ENCODE measurements at places on chromosomes 11 and 22.
A peak's percentile ranks its signal among the peaks of the same experiment; 100 is the strongest.

DNA sequence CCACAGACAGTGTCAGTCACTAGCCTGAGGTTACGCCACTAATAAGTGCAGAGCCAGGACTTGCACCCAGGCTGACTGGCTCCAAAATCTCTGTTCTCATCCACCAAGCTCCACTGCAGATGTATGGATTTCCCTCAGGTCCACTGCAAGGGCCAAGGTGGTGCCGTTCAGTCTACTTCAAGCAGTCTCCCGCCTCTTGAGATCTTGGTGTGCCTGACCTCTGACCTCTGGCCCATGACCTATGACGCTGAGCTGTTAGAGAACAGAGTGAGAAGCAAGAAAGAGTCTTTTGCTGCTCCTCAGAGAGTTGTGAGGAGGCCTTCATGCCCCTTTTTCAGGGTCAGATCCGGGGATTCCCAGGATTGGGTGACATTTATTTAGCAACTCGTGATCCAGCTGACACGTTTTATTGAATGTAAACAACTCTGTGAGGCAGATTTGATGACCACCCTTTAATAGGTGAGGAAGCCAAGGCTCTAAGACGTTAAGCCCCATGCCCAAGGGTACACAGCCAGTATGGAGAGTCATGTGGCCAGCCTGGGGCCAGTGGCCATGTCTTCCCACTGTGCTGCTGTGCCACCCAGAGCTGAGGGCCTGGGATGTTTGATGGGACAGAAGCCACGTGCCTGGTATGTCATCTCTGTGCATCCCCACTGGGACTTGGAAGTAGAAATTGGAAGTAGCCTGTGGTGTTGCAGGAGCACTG is 25.2 kb downstream of the DCPS start:
- no peak for DNase-seq

DNA sequence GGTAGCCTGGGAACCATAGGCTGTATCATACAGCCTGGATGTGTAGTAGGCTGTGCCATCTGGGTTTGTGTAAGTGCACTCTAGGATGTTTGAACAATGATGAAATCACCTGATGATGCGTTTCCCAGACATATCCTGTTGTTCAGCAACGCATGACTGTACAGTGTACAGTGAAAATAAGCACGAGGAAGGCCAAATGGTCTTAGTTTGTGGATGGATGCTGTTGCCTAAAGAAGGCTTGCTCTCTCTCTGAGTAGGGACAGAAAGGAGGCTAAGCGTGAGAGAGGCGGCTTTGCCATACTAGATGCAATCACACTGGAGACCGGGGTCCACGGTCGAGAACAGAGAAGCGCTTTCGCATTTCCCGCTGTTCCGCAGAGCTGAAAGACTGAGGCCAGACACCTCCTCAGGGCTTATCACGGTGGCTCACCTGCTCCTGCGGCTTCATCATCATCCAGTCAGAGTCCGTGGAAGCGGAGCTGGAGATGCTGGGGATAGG is 27.6 kb upstream of the APLP2 start:
- peak; percentile 70 for DNase-seq

DNA sequence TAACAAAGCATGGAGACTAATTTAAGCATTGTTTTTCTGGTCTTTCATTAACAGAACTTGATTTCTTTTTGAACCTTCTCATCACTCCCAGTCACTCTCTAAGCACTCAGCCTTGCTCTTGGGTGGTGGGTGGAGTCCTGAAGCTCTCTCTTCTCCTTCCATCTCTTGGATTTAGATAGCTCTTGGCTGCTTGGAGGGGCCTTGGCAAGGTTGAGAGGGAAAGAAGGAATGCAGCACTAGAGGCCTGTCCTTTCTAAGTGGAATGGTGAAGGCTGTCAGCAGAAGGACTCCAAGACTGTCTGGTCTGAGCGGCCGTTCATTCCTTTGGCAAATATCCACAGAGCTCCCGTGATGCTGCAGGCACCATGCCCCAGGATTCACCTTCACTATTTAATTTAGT is 168.6 kb upstream of the E2F8 start:
- DNase-seq: no peak

DNA sequence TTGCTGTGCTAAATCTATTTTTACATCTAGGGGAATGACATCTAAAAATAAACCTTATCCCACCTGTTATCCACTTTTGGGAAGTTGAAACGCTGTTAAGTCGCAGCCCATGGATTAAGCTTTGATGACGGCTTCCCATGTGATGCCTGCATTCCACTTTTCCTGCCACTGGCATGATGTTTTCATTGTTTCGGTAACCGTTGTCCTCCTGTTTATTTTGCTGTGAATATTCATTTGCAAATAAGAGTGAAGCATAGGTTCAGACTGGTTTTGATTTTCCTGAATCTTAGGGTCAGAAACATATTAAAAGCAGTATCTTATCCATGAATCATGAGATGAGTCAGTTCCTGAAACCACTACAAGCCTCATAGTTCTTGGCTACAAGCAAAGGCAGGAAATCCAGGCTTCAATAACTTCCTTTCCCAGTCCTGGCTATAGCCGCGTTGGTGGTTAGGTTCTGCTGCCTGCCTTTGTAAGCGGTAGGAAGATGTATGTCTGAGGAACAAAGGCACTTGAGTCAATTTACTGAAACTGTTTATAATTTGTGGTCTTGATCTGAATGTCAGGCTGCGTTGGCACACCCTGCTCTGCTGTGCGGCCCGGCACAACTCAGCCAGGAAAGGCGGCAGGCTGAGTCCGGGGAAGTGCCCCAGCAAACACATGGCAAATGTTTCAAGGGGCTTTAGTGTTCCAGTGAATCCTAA is 19.4 kb downstream of the TEAD1 start:
- peak; percentile 92 for DNase-seq

DNA sequence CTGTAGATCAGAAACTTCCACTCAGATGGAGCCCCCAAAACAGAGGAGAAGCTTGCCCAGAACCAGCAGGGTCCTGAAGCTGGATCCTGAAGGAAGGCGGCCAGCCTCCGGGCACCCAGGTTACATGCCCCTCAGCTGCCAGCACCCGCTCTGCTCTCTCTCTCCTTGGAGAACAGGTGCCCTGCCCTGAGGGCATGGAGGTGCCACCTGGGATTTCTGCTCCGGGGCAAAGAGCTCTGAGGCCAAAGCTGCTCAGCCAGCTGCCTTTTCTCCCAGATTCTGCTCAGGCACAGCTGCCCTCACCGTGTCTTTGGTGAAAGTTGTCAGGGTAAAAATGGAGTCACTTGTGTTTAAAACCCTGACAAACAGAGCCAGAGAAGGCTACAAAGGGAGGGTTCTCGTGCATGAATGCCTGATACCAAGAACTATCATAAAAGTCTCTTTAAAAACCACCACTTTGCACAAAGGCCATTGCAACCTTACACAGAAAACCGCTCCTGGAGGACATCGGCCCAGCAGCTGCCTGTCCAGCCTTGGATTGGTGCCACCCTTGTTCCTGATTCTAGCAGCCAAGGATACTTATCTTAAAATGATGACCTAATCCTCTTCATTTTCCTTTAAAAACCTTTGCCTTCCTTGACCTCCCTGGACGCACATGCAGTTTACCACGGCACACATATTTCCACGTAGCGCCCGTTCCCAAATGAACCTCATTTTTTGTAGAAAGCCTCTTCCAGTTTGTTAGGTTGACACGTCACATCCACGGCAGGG is 140.0 kb downstream of the CACNA1I start:
- DNase-seq: peak; percentile 56

DNA sequence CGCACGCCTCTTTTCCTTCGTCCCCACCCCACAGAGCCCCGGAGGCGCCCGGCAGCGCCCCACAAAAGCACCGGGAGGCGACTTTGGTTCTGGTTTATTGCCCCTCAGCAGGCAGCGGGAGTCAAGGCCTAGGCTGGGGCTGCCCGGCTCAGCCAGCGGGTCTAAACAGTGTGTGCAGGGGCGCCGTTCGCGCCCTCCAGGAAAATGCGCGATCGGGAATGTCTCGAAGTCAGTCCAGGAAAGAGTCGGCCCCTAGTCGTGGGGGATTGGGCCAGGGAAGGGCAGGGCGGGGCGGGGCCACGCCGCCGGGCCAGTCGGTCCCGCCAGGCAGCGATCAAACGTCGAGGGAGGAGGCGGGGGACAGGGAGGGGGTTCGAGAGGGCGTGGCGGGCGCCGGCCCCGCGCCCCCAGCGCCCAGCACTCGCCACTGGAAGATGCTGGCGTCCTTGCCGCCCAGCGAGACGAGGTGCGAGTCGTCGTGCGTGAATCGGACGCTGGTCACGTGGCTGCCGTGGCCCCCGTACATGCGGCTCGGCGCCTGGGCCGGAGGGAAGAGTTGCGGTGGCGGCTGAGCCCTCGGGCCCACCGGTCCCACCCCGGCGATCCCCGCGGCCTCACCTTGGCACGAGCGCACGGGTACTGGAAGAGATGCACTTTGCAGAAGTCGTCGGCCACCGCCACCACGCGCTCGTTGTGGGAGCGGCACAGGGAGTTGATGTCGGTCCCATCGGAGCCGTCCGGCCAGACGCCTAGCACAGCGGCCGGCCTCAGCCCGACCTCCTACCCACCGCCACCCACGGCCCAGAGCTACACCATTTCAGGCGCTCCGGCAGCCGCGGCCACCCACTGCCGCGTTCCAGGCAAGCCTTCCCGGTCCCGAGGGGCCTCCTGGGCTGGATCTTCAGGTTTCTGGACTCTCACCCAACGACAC is 741 bp upstream of the MTA2 start:
- DNase-seq: no peak

GRCh38 chr11:46050003-46050461 is 71.2 kb downstream of the PHF21A start:
- DNase-seq: no peak

GRCh38 chr11:121643479-121644186 is 190.9 kb upstream of the SORL1-AS1 start:
- no peak for DNase-seq

- DNase-seq: no peak
Measured at GRCh38 chr11:12100429-12100828, 10.0 kb upstream of the MICAL2 start.

- DNase-seq: no peak
Measured at GRCh38 chr11:77530879-77531278, 57.0 kb upstream of the PAK1 start.

- no peak for DNase-seq
Measured at GRCh38 chr11:19218786-19219460, 17.1 kb upstream of the CSRP3 start.

GRCh38 chr11:86746514-86746913 is 53.8 kb upstream of the PRSS23 start:
- DNase-seq: no peak

DNA sequence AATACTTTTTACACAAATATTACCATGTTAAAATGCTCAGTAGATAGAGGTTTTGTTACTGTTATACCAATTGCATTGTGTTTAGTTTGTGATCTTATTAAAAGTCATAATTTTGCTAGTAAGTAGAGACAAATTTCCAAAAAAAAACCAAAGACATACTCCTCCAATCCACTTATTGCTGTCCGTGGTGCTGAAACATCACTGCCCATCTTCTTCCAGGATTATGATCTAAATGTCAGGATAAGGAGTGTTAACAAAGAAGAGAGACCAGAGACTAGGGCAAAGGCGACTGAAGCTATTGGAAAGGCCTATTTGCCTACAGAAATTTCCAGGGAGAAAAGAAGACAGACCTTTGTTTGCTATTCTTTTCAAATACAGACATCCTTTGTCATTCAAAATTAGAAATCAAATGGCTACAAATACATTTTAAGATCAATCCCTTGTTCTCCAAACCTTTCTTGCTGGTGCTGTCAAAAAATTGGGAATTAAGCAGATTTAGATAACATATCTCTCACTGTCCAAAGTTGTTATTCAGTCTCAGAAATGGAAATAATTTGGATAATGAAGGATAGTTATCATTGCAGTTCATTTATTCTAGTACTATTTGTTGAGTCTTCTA is 199.7 kb downstream of the C11orf91 start:
- DNase-seq: no peak

- DNase-seq: no peak
Measured at GRCh38 chr11:65539744-65540289, 14.9 kb downstream of the SCYL1 start.

DNA sequence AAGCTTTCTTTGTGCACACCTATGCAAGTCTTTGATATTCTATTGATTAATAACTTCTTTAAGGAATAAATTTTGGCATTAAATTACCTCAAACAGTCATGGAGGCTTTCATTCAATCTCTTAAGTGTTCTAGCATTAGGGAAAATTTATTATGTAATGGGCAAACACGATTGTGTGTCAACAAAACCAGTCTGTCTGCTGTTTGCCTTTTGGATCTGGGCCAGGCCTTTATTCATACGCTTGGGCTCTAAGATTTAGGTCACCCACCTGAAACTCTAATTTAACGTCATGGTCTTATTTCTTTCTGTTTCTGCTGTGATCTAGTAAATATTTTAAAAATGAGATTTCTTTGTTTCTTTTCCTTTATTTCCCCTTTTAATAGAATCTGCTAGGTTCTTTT is 1270.6 kb downstream of the LRRC4C start:
- DNase-seq: no peak

DNA sequence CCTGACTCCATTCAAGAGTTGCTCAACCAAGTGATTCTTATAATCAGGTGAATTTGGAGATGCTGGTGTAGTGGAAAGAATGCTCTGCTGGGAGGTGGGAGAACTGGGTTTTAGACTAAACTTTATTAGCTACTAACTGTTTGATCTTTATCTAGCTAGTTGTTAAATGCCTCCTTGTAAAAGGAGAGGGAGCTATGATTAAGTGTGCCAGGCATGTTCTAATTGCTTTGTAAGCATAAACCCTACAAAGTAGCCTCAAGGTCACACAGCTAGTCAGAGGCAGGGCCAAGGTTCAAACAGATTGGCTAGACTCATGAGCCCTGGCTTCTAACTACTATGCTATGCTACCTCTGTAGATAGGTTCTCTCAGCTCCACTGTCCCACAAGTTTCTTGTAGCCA is 105.5 kb downstream of the NXPE2 start:
- DNase-seq: no peak

DNA sequence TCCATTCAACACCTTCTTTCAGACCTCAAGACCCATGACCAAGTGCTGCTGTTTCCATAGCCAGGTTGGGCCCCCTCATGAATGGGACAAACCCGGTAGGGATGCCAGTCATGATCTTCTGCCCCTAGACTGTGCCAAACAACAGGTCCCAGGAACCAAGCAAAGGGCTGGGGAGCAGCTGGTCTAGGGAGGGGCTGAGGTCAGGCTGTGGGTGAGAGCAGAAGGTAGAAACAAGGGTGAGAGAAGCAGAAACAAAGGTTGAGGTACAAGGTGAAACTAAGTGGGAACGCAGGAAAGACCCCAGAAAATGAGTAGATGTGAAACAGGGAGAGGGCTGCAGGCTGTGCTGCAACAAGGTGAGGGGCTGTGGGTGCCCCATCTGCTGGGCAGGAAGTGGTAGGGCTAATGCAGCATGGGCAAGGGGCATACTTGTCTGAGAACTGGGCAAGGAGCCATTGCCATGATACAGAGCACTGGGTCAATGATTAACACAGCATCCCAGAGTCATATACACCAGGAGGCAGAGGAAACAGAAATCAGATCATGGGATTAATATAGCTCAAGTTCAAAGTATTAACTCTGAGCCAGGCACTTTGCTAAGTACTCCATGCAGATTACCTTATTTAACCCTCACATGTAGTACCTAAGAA is 45.9 kb downstream of the SLC1A2 start:
- DNase-seq: no peak

- DNase-seq: no peak
Measured at GRCh38 chr11:12200279-12200990, 90.0 kb downstream of the MICAL2 start.

- no peak for DNase-seq
Measured at GRCh38 chr22:40031766-40032470, 37.2 kb downstream of the FAM83F start.

GRCh38 chr11:282171-282570 is 4.0 kb downstream of the NLRP6 start:
- DNase-seq: no peak

GRCh38 chr22:43303166-43303565 is 40.0 kb downstream of the SCUBE1 start:
- DNase-seq: no peak

Data from PC-9 (cell line).